ENCODE measurements at places on chromosomes 7 and 10.

DNA sequence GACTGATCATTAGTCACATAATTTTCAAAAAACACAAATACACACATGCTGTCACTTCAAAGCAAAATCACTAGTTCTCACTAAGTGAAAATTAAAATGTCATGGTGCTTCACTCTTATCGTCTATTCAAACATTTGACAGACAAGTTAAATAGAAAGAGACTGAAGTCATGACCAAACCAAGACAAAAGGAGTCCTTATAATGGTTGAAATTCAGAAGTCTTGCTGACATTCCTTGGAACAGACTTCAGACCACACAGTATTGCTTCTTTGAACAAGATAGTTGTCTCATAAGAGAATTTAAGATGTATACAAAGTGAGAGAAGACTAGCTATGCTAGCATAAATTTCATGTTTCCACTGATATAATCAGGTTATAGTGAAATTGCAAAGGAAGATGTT, 119.5 kb downstream of the SEMA3D start:
- DNase-seq: no peak

DNA sequence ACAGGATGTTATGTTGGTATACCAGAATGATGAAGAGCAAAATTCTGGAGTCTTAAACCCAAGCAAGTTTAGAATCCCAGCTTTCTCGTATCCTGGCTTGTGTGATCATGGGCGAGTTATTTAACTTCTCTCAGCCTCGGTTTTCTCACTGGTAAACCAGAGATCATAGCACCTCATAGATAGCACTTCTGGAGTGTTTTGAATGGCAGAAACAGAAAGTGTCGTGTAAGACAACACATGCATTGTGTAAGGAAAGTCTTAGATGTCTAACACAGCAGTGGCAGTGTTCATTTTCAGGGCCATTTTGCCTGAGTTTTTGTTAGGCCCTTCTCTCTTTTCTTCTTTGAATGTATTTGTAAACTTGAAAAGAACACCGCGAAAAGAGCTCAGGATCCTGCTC, 465.1 kb downstream of the AUTS2 start:
- no peak for DNase-seq

DNA sequence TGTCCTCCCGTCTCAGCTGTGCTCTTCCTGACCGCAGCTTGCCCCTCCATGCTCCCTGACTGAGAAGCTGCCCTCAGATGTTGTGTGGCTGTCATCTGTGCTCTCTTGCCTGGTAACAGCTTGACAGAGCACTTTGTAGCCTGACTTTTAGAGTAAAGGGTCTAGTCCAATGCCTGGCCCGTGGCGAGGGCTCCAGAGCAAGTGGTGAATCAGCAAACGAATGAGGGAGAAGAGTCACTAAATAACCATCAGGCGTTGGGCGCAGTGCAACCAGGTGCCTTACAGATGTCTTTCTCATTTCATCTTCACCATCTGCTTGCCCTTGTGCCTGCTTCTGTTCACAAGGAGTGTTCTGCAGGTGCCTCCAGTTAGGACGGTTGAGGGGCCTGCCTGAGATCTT, 45.6 kb downstream of the MKI67 start:
- no peak for DNase-seq

GRCh38 chr10:80612261-80612660, 74.6 kb downstream of the SH2D4B start:
- no peak for DNase-seq

- no peak for DNase-seq
Measured at GRCh38 chr10:31319602-31320549, 860 bp downstream of the ZEB1 start.

GRCh38 chr10:49575489-49576072, 34.5 kb upstream of the SLC18A3 start:
- DNase-seq: no peak

DNA sequence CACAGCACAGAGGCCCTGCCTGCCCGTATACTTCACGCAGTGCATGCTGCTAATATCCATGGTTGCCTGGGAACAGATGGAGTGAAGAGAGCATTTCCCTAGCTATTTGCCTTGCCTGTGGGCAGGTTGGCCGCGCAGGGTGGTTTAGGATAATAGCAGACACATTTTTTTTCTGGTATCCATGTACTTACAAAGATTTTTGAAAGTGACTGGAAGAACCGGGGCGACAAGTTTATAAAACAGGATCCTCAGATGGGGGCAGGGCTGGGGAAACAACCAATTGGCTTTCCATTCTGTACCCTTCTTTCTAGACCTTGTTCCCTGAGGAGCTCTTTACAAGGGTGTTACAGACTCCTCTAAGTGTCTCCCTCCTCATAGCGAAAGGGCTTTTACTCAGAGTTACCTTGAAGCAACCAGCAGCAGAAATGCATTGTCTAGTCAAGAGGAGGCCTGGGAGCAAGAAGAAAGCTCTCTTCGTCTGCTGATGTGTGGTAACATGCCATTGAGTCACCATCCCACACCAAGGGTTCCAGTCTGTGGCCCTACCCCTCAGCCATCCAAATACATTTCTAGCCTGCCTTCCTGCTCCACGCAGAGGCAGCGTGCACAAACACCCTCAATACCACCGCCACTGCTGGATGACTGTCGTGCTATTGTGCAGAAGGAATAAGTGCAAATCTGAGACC, 31.5 kb downstream of the MTURN start:
- DNase-seq: no peak

DNA sequence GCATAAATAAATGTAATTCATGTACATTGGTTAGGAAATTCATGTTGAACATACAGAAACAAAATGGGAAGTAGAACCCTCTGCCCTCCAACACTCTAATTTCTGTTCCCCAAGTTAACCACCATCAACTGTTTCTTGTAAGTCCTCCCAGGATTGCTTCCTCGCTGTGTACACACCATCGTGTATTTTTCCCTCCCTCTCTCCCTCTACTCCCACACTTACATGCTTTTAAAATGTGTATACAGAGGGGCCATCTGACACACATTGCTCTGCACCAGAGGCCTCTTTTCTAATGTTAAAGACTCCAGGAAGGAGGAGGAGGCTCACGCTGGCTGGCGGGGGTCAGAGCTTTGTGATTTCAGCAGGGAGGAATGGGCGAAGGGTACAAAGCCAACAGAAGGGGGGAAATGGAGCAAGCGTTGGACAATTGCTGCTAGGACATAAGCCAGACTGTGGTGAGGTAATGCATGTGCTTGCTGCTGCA, 1.9 kb upstream of the EPHA1 start:
- no peak for DNase-seq
